ENCODE measurements at places on chromosomes 13 and 19. TPM values are rescaled to one million over a fixed set of nuclear protein-coding genes. Genes with fewer than 3 reads are reported as not detected.

Gene PALM
- 42.2 TPM for total RNA-seq

- no peak for DNase-seq
Observed at GRCh38 chr13:57627663-57628062, 3.9 kb upstream of the PCDH17 start.

Gene GFY
- total RNA-seq: not detected

Gene DACT3
- 4.1 TPM for total RNA-seq

GRCh38 chr13:41053384-41053826 is 7.9 kb upstream of the WBP4 start:
- no peak for DNase-seq

GRCh38 chr19:42313840-42314755 is 989 bp downstream of the TMEM145 start:
- DNase-seq: no peak

Gene CAPS
- 3.5 TPM for total RNA-seq
